ENCODE measurements at places on chromosomes 12 and 14.

- no peak for DNase-seq
Measured at GRCh38 chr12:107669946-107670345, 15.7 kb upstream of the PWP1 start.

DNA sequence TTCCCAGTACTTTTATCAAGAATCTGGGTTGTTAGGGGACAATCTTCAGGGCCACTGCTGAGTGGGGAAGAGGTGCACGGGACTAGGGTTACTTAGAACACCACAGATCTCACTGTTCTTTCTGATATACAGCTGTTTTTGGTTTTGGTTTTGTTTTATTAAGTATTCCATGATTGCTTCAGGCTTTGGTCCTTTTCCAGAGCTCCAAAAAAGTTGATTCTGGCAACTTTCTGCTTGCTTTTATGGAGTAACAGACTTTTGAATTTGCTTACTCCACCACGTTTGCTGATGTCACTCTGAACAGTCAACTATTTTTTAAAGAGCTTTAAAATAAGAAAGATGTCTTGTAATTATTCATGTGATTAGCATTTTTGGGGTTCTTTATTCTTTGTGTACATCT lies 368.1 kb upstream of the FOXG1 start:
- DNase-seq = no peak

DNA sequence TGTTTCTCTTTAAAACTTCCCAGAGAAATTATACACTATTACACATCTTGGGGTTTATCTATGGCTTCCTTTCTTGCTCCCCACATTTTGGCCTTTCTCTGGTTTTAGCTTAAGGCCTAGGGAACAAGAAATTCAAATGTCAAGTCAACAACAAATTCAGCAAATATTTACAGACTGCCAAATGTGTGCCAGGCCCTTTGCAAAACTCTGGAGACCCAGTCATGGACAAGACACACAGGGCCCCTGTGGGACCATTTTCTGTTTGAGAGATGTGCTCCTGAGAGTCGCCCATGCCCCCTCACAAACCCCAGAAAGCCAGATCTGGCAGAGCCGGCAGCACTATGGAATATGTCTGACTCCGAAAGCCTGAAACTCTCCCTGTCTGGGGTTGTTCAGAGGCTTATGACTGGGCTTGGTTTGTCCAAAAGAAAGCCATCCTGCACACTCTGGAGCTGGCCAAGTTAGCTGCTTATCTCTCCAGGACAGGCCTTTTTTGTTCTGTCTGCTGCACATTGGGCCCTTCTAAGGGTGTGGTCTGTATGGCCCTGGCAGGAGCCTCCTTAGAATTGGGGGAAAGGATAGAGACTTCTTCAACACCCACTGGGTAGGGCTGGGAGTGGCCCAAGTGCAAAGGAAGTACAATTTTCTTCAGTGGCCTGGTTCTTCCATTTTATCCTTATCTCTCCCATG lies 1.1 kb upstream of the KRT3 start:
- no peak for DNase-seq

- no peak for DNase-seq
Measured at GRCh38 chr12:123914726-123915333, 57.8 kb downstream of the CCDC92 start.

GRCh38 chr12:130838284-130838950 lies 633 bp downstream of the STX2 start:
- DNase-seq = no peak

GRCh38 chr12:117120787-117121186 lies 21.6 kb upstream of the TESC start:
- DNase-seq = no peak

- no peak for DNase-seq
Measured at GRCh38 chr14:82345184-82345583, 811.5 kb upstream of the SEL1L start.

GRCh38 chr12:98127336-98127679 lies 388.1 kb upstream of the TMPO start:
- DNase-seq = no peak

DNA sequence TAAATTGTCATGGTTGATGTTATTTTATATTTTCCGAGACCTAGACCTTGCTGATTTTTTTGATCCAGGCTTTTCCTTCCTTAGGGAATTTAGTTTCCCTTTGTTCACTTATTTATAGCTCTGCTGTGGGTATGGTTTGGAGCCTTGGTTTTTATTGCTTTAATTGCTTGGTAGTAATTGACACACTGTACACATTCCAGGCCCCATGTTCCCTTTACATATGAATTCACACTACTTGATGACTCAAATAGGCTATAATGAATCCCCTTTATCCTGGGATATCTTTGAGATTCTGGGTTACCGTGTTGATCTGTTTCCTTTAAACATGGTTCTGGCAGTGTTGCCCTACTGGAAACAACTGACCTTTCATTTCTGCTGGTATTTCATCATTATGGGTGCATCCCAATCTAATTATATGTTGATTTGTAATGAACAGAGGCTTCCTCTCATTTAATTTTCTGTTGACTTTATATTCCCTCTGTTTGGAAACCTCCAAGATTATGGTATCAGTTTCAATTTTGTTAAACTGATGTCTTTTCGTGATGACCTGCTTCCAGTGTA lies 424.0 kb downstream of the RAD51B start:
- DNase-seq = no peak

- DNase-seq = peak; percentile 91
Measured at GRCh38 chr12:130961921-130962451, 8.3 kb downstream of the ADGRD1 start.

GRCh38 chr12:133234971-133235370 lies 706 bp downstream of the ANHX start:
- no peak for DNase-seq

DNA sequence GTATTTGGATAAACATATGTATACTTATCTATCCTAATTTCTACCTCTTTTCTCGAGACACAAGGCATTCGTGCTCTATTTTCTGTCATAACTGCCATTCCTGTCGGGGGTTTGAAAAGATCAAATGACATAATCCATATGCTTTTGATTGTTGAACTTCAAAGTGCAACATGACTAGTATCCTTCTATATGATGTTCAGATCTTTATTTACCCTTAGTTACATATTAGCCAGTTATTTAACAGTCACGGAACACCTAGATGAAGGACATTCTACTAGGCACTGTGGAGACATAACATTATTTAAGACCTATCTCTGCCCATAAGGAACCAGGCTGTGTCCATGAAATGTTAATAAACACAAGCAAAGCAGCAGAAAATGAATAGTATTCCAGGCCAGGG lies 11.2 kb upstream of the GRIN2B start:
- no peak for DNase-seq

- DNase-seq = no peak
Measured at GRCh38 chr12:108187831-108188230, 58.7 kb downstream of the WSCD2 start.

GRCh38 chr12:60205500-60205899 lies 609.7 kb downstream of the SLC16A7 start:
- no peak for DNase-seq

Measured in sigmoid colon (tissue), 7 donors.